ENCODE measurements at places on chromosomes 16 and 17.

DNA sequence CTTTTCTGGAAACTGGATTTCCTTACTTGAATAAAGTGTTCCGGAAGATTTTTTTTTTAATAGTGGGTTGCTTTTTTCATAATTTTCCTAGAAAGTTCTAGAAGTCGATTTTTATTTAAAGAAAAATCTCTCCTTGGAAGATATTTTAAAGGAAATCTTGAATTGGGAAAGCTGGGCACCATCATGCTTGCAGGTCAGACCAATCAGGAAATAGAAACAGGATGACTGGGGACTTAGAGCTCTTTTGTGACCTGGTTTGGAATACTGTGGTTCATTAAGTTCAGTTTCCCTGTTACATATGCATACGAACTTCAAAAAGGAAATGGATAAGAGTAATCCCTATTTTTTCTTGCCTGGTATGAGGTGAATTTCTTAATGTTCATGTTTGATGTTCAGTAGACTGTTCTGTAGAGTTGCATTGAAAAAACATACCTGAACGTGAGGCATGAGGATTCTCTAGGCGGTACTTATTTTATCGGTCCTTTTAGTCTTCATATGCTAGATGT is 1.2 kb downstream of the NFATC3 start:
- DNase-seq: no peak

- DNase-seq: peak; percentile 70
These were observed 52.5 kb downstream of the NFAT5 start for GRCh38 chr16:69618307-69618706.

DNA sequence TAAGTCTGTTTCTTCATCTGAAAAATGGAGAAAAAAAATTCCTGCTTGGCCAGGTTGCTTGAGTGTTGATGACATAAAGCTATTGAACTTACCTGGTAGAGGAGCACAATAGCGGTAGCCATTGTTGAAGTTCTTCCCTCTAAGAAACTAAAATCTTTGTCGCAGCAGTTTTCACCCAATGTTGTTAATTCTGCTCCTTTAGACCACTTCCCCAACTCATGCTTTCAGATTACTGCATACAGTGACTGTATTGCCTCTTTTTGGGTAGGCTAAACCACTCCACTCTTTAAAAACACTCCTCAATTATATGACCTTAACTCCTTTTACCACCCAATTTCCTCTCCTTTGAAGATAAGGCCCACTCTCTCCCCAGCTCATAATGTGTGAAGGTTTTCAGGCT is 35.7 kb upstream of the CCL2 start:
- no peak for DNase-seq

- no peak for DNase-seq
These were observed 44.0 kb downstream of the HLF start for GRCh38 chr17:55308613-55309391.

GRCh38 chr16:89094252-89094879 is 714 bp downstream of the ACSF3 start:
- DNase-seq: peak; percentile 27

DNA sequence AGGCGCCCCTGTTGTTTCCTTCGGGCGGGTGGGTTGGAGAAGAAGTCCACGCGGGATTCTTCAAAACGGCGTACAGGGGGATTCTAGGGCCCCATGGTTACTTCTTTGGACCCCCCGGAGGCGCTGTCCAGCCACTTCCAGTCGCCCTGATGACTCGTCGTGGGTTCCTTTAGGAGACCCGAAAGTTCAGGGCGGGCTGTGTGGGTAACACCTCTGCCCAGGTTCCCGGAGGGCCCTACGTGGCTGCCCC is 716 bp upstream of the HIC1 start:
- no peak for DNase-seq

DNA sequence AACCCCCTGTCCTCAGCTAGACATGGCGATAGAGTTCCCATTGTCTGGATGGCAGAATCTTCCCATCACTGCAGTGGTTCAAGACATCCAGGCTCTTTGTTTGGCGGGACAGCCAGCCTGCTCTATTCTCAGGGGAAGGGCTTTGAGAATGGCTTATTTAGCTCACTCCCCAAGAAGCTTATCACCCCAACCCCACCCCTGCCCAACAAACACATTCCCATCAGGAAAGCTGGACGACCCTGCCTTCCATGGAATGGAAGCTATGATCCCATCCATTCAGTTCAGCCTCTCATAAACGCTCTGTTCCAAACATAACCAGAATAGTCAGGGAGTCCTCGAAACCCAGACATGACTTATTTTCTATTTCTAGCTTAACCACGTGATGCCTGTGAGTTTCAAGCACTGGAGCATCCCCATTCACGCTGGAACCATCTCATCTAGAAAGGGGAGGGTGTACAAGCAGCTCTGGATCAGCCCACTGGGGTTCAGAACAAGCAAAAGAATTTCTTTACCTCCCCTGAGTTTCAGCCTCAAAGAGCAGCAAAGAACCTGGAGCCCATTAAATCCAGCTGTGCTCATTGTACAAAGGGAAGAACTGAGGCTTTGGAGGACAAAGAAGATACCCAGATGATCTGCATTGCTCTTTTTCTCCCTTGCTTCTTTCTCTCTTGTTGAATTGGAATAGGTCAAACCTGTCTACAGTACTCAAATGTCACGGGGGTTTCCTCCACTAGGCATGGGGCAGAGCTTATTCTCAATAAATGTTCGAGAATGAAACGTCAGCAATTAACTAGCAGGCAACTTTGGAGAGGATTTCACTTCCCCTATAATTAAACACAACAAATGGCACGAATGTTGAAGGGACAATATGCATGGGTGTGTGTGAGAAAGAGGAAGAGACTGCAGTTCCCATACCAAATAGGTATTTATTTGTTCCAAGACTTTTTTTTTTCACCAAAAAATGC is 93.1 kb downstream of the XYLT1 start:
- peak; percentile 70 for DNase-seq

DNA sequence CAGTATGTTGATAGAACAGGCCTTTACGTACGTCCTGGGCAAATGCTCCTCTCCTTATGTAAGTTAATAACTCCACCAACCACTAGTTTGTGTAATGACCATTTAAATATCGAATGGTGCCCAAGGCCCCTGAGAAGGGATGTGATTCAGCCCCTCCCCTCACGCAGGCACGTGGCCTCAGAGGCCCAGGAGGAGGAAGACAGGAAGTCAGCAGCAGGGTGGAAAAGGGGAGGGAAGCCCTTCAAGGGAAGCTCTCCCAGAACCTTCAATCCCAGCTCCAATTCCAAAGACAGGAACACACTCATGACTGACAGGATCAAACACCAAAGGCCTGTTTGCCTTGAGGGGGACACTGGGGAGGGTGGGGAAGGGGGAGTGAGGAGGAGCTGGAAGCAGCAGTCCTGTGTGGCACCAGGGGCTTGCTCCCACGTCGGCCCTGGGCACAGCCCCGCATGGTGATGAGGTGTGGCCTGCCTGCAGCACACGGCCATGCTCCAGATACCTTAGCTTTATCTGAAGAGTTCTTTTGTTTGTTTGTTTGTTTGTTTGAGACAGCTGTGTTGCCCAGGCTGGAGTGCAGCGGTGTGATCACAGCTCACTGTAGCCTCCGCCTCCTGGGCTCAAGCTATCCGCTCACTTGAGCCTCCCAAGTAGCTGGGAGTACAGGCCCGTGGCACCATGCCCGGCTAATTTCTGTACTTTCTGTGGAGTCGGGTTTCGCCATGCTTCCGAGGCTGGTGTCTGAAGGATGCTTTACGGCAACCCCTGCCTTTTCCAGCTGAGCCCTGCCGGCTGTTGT is 105.0 kb downstream of the ZNF778 start:
- peak; percentile 77 for DNase-seq

DNA sequence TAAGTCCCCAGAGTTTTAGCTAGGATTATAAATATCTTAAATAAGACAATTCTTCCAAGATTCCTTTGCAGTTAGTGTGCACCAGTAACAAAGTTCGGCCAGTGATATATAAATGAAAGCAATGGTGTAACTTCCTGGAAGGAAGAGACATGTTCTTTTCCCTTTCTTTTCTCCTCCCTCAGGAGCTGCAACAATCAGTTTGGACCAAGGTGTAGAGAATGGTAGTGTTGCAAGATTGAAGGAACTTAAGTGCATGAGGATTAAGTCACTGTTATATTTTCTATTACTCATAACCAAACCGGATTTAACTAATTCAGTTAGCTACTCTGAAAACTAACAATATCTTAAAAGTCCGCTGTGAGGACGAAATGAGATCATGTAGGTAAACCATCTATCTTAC is 68.9 kb upstream of the KCNJ16 start:
- DNase-seq: no peak

- no peak for DNase-seq
These were observed 147.5 kb upstream of the GSE1 start for GRCh38 chr16:85465328-85466303.

DNA sequence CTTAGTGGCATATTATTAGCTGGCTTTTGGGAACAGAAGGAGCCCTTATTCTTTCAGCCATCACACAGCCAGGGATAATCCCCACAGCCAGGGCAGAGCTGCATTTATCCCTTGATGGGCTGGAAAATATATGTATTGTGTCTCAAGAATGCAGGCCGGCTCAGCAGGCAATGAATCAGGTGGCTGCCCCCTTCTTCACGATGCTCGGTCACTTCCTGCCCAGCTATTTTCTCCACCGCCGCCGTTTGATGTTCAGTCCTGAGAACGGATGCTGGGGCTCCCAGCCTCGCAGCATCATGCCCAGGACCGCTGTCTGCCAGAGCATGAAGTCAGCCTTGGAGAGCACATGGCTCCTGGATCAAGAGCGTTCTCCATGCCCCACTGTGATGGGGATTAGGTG is 4.3 kb upstream of the MYH3 start:
- DNase-seq: peak; percentile 40

DNA sequence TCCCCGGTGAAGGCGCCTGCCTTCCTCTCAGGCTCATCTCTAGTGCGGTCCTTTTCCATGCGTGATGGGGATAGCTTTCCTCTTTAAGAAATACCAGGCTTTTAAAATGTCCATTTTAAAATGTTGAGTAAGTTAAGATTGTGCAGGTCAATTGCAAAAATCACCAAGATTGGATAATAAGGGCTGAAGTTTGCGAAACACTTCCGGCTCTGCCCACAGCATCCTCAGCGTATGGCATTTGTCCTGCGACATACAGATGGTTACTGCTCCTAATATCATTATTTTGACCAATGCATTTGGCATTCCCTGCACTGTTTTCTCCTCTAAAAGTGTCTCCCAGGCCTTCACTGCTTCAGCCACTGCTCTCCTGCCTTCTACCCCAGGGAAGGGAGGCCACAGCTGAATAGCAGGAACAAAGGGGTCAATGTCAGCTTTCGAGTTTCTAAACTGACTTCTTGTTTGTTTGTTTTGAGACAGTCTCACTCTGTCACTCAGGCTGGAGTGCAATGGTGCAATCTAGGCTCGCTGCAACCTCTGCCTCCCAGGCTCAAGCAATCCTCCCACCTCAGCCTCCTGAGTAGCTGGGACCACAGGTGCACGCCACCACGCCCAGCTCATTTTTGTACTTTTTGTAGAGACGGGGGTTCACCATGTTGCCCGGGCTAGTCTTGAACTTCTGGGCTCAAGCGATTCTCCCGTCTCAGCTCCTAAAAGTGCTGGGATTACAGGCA is 91.9 kb downstream of the CRISPLD2 start:
- DNase-seq: no peak

GRCh38 chr17:82110298-82110697 is 12.3 kb upstream of the FASN start:
- no peak for DNase-seq

DNA sequence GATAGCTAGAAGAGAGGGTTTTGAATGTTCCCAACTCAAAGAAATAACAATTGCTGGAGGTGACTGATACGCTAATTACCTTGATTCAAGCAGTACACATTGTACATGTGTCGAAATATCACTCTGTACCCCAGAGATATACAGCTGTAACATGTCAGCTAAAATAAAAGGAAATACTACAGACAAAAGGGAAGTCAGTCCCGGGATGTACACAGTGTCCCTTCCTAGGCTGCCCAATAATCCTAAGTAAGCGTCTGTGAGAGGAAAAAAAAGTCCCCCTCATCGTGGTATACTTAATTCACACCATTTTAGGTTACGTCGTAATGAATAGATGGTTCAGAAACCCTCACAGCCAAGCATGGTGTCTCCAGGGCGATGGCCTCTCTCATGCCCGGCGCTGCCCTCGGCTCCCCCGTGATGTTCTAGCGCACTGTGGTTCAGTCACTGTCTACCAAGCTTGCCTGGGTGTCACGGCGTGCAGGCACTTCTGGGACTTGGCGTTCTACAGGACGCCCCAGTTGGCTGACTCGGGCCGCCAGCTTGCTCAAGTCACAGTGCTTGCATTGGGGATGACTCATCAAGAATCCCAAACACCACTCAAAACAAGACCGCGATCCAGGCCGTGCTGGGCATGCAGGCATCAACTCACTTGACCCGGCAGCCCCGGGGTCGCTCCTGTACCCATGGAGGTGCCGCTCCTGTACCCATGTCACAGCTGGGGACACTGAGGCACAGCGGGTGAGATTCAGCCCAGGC is 27.6 kb downstream of the CCDC40 start:
- no peak for DNase-seq

- no peak for DNase-seq
These were observed 50.9 kb downstream of the ENGASE start for GRCh38 chr17:79125503-79125902.

DNA sequence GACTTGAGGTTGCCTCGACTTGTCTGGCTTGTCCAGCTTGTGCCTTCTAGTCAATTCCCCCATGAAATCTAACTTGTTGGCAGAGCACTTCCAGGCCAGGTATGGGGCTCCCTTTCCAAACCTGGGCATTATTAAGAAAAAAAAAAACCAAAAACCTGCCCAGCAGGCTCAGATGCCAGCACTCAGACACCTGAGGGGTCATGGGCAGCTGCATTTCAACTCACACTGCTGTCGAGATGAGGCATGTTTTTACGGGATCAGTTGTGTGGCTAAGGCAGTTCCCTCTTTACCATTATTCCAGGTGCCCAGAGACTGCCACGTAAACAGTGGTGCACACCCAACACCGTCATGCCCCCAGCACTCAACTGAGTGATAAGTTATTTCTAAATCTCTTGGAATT is 17.8 kb downstream of the TMEM11 start:
- DNase-seq: no peak

DNA sequence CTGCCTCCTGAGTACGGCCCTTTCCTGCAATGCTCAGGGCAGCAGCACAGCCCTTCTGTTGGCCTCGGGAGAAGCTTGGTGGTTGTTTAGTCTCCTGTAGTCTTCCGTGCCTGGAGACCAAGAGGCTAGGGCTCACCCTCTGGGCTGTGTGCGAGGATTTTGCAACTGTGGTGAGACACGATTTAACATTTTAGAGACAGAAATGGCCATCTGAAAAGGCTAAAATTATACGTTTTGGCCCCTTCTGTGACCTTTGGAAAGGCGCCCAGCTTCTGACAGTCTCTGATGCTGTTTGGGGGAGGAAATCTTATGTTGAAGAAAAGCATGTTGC is 33.1 kb downstream of the FOXL1 start:
- DNase-seq: peak; percentile 75

DNA sequence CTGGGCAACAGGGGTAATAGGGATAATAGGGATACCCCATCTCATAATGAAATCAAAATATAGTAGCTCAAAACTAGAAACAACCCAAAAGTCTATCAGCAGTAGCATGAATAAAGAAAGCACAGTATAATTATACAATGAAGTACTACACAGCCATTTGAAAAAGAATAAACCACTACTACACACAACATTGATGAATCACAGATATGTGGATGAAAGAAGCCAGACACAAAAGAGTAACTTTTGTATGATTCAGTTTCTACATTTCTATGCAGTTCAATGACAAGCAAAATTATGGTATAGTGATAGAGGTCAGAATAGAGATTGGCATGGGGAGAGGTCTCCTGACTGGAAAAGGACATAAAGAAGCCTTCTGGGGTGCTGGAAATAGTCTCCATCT is 2.8 kb upstream of the HOXB13 start:
- no peak for DNase-seq
